ENCODE measurements at places on chromosomes 16 and 17.

DNA sequence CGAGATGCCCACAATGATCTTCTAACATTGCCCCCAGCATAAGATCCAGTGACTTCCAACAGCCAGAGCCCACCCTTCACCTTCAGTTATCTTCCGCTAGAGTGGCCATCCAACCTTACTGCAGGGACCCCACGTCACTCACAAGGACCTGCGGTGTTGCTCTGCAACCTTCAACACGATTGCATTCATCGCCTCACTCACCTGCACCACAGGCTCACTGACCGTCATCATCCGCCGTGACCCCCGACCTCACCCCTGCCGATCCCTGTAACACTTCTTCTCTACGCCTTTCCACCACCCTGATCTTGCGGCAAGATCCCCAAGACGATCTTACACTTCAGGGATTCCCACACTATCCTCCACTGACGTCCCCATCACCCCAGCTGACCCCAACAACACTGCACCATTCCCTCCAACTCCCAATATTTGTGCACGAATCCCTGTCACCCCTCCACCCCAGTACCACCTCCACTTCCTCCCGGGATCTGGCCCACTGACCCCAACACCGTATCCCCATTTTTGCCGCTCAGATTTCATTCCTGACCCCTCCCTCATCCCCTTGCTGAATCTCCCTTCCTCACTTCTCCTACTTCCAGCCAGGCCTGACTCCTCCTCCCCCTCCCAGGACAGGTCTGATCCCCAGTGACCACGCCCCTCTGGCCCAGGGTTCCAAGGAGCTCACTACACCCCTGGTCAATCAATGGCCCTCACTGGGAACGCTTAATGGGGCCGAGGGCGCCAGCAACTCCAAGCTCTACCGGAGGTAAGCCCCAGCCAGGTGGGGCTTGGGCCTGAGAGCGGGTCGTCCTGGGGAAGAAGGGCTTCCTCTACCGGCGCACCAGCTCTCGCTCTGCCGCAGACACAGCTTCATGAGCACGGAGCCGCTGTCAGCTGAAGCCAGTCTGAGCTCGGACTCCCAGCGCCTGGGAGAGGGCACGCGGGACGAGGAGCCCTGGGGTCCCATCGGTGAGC, 7.6 kb downstream of the RUNDC3A start:
- no peak for ATAC-seq

DNA sequence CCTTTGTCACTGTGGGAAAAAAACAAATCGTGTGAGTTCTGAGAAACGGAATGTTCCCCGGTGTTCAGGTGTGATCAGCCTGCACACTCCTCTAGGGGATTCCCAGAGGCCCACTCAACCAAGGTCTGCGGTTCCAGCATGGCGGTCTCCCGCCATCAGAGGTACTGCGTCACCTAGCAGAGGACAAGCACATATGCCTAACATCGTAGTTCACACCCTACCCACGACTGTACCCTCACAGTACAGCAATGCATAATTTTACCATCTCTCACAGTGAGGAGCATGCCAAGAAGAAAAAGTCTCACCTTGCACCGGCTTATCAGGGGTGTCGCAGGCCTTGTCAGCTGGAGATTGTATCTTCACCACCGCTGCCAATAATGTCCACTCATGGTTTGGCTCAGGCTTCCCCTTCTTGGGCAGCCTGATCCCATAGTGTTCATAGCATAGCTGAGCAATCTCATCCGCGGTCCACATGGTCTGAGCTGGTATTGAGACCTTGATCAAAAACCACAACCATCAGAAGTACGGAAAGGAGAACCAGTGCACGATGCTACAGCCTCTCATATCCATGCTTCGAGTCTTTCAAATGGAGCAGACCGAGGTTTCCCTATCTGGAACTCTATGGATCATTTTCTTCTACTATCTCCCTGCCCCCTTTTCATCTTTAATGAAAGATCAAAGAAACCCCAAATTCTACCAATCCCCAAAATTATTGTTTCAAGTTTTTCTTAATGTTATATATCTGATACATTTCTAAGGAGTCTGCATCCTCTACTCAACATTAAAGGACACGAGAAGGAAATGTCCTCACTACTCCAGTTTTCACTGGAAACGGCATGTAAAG, 2.5 kb downstream of the ADAT1 start:
- ATAC-seq = no peak

- ATAC-seq = peak; percentile 58
Observed at GRCh38 chr17:51764387-51764971, 394.0 kb downstream of the CA10 start.

- no peak for ATAC-seq
Observed at GRCh38 chr16:27929818-27930217, 133.7 kb downstream of the GSG1L start.

DNA sequence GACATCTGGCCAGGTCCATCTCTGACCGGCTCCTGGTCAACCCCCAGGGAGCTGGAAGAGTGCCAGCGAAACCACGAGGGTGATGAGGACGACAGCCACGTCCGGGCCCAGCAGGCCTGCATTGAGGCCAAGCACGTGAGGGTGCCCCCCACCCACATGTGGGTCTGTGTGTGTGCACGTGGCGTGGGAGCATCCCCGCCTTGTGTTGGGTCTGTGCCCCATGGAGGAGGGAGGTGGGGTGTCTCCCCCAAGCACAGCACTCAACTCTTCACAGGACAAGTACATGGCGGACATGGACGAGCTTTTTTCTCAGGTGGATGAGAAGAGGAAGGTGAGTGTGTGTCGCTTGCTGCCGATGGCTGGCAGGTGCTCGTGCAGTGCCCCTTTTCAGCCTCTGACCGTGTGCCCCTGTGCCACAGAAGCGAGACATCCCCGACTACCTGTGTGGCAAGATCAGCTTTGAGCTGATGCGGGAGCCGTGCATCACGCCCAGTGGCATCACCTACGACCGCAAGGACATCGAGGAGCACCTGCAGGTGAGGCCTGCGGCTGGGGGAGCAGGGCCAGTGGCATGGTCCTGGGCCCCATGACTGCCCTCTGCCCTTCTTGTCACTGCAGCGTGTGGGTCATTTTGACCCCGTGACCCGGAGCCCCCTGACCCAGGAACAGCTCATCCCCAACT, 1.7 kb downstream of the STUB1 start:
- no peak for ATAC-seq

DNA sequence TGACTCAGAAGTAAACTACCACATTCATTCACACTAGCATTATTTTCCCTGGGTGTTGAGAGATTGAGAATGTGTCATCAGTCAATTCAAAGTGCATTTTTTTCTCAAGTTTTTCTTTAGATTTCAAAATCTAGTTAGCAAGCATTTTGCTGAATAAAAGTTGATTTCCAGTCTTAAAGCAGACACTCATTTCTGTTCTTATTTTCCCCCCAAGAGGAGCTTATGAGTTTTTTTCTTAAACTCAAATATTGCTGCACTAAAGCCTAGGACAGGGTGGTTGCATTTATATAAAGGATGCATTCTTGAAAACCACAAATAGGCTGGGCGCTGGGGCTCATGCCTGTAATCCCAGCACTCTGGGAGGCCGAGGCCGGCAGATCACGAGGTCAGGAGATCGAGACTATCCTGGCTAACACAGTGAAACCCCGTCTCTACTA, 15.3 kb downstream of the CDH3 start:
- no peak for ATAC-seq

GRCh38 chr17:77495575-77495974, 354.8 kb downstream of the SEC14L1 start:
- ATAC-seq = no peak

GRCh38 chr17:66432996-66433551, 130.7 kb downstream of the PRKCA start:
- ATAC-seq = peak; percentile 52

DNA sequence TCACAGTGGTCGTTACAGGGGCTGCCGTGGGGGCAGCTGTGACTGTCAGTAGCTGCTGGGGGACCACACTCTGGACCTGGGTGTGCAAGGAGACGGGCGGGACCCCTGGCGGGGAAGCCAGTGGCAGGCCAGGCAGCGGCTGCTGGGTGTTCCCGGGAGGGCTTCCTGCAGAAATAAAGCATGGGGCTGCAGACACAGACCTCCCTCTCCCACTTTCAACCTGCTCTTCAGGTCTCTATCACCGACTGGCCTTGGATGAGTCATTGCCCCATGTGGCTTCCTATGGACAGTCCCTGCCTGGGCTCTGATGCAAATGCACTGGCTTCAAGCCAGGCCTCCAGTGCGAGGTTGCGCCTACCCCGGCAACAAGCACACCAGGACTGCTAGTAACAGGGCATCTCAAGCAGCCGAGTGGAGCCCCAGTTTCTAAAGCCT, 17.2 kb downstream of the SREBF1 start:
- no peak for ATAC-seq

GRCh38 chr16:28924399-28924761, 658 bp downstream of the RABEP2 start:
- no peak for ATAC-seq

- ATAC-seq = no peak
Observed at GRCh38 chr16:68128577-68129305, 43.6 kb downstream of the NFATC3 start.

- peak; percentile 15 for ATAC-seq
Observed at GRCh38 chr16:87391324-87391949, 699 bp upstream of the MAP1LC3B start.

- no peak for ATAC-seq
Observed at GRCh38 chr17:12164085-12164484, 143.4 kb downstream of the MAP2K4 start.

GRCh38 chr17:15361592-15361991, 20.2 kb upstream of the TEKT3 start:
- no peak for ATAC-seq

DNA sequence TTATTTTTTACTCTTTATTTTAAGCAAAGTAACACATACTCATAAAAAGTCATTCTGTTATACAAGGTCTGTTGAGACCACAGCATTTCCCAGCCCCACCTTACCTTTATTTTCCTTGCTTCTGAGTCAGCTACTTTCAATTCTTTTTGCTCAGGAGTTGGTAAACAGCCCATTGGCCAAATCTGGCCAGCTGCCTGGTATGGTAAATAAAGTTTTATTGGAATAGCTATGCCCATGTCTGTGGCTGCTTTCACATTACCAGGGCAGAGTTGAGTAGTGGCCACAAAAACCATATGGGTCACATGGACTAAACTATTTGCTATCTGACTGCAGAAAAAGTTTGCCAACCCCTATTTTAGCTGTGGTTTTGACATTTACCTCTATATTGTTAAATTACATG, 3.4 kb upstream of the NSRP1 start:
- no peak for ATAC-seq

DNA sequence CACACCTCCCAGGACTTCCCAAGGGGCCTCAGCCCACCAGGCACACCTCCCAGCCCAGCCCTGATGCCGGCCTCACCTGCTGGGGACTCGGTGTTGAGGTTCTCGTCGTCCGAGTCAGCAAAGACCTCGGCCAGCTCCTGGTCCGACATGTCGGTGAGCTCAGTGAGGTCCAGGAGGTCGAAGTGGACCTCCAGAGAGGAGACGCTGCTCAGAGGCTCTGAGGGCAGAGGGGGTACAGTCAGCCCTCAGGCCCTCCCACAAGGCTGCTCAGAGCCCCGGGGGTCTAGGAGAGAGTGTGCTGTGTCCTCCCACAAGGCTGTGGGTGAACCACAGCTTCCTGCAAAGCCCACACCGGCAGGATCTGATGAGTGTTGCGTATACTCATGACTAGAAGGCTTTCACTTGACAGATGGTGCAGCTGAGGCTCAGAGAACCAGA, 10.5 kb downstream of the DBNDD1 start:
- ATAC-seq = no peak
